ENCODE measurements at places on chromosomes 7 and 10.

- peak overlapping the region; percentile 72 for H3K27ac ChIP-seq
- H3K36me3 ChIP-seq: no peaks in the 10 kb centered on the region
- no peaks in the 10 kb centered on the region for H3K27me3 ChIP-seq
These were observed 37.0 kb downstream of the KLF6 start for GRCh38 chr10:3747984-3748383.

GRCh38 chr7:93378131-93378760 lies 146.1 kb downstream of the VPS50 start:
- H3K36me3 ChIP-seq: no peaks in the 10 kb centered on the region
- no peak for DNase-seq
- no peak overlapping the region for H3K4me3 ChIP-seq
- H3K4me1 ChIP-seq: no peaks in the 10 kb centered on the region

GRCh38 chr10:127266431-127266830 lies 70.0 kb upstream of the INSYN2A start:
- no peak for DNase-seq
- H3K4me1 ChIP-seq: no peaks in the 10 kb centered on the region
- H3K27ac ChIP-seq: no peak overlapping the region

- H3K27ac ChIP-seq: no peak overlapping the region
- no peak overlapping the region for H3K4me3 ChIP-seq
- no peaks in the 10 kb centered on the region for H3K36me3 ChIP-seq
- DNase-seq: no peak
These were observed 493.1 kb upstream of the AKR1E2 start for GRCh38 chr10:4332764-4333458.

DNA sequence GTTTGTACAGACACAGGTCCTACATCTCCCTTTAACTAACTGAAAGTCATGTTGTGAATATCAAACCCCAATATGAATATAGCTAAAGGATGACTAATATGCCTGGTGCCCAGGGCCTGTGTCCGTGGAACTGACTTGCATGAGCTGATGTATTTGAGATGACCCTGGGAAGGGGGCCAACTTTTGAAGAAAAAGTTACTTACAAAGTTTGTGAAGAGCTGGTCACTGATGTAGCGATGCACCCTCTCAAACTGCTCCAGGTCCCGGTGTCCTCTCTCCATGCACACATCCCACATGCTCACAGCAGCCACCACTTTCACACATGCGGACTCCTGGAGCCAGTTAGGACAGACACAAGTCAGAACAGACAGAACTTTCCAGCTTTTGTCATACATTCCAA lies 106.2 kb downstream of the ABCC2 start:
- DNase-seq: no peak
- no peak overlapping the region for H3K4me3 ChIP-seq

DNA sequence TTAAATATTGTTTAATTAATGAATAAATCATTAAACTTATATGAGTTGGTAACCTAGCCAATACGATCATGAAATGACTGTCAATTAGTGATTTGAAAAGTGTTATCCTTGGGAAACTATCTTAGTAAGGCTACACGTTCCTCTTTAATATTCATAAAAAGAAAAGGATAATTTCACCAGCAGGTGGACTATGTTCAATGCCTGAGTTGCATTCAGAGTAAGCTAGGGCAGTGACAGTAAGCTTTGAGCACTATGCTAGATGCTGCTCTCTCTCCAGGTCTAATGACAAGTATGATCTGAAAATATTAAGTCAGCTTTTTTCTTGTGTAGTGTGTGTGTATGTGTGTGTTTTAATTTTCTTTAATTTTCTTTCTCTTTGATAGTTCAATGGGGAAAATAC lies 486.3 kb upstream of the PCDH15 start:
- H3K4me3 ChIP-seq: no peak overlapping the region
- no peaks in the 10 kb centered on the region for H3K36me3 ChIP-seq
- no peak overlapping the region for H3K27ac ChIP-seq
- H3K4me1 ChIP-seq: no peaks in the 10 kb centered on the region
- H3K27me3 ChIP-seq: no peaks in the 10 kb centered on the region
- DNase-seq: no peak

GRCh38 chr7:1569016-1569415 lies 816 bp downstream of the PSMG3 start:
- H3K27ac ChIP-seq: peak overlapping the region; percentile 93
- DNase-seq: no peak
- H3K4me3 ChIP-seq: peak overlapping the region; percentile 98
- no peaks in the 10 kb centered on the region for H3K36me3 ChIP-seq
- no peaks in the 10 kb centered on the region for H3K27me3 ChIP-seq

DNA sequence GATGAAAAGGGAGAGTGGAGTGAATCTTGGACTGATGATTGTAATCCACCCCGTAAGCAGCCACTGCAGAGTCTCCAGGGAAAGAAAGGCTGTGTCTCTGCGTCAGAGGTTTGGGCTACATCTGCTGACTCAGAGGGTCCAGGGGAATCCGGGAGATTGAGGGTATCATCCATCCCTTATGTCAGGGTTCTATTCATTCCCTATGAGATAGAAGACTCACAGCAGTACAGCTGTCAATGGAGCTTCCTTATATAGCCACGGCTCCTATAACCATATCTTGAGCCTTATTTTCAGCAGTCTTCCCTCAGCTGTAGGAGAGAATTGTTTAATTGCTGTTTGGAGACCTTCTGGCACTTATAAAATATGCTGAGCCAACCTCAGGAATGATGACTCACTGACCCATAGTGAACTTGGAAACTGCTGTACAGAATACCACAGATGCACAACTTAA lies 558.2 kb upstream of the PFKP start:
- no peaks in the 10 kb centered on the region for H3K36me3 ChIP-seq
- no peak for DNase-seq
- H3K4me1 ChIP-seq: no peaks in the 10 kb centered on the region
- no peak overlapping the region for H3K27ac ChIP-seq
- no peak overlapping the region for H3K4me3 ChIP-seq

GRCh38 chr7:86643561-86644281 lies at the start of gene GRM3:
TSS of gene GRM3 (plus strand) at chr7:86643909. CDS start at chr7:86765146, 121,237 bp downstream.
- H3K4me3 ChIP-seq: peak within 1 kb of the TSS; percentile 1
- no peaks in the 10 kb centered on the region for H3K27me3 ChIP-seq
- peaks cover 20% of the 10 kb centered on the region for H3K4me1 ChIP-seq
- H3K27ac ChIP-seq: no peak within 1 kb of the TSS
- H3K36me3 ChIP-seq: no peaks in the 10 kb centered on the region

- no peaks in the 10 kb centered on the region for H3K36me3 ChIP-seq
- H3K4me1 ChIP-seq: no peaks in the 10 kb centered on the region
- no peak overlapping the region for H3K27ac ChIP-seq
- no peak overlapping the region for H3K4me3 ChIP-seq
- DNase-seq: no peak
These were observed 14.0 kb upstream of the CELF2 start for GRCh38 chr10:11003679-11004078.

GRCh38 chr10:7338469-7338868 lies 72.4 kb downstream of the SFMBT2 start:
- H3K4me3 ChIP-seq: no peak overlapping the region
- H3K36me3 ChIP-seq: no peaks in the 10 kb centered on the region
- no peak overlapping the region for H3K27ac ChIP-seq
- no peak for DNase-seq
- no peaks in the 10 kb centered on the region for H3K4me1 ChIP-seq
- H3K27me3 ChIP-seq: no peaks in the 10 kb centered on the region

GRCh38 chr7:137893143-137893742 lies 46.5 kb upstream of the DGKI start:
- DNase-seq: no peak
- peaks cover 7% of the 10 kb centered on the region for H3K36me3 ChIP-seq
- H3K27ac ChIP-seq: no peak overlapping the region
- H3K4me1 ChIP-seq: no peaks in the 10 kb centered on the region

DNA sequence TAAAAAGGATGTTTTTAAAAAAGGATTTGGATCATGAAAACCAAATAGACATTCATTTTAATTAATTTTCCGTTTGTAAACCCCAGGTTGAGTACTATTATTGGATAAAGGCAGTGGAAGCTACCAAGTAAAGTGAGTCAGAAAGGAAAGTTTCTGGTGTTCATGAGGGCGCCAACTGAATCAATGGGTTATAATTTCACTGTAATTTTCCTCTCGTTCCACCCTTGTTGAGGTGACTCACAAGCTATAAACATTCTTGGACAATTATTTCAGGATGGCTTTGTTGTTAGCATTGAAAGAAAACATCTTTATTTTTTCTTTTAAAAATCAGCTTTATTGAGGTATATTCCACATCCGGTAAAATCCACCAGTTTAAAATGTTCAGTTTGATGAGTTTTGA lies 5.1 kb upstream of the FAM133B start:
- no peak for DNase-seq
- peaks cover 9% of the 10 kb centered on the region for H3K4me1 ChIP-seq
- no peak overlapping the region for H3K27ac ChIP-seq
- H3K36me3 ChIP-seq: no peaks in the 10 kb centered on the region
- H3K4me3 ChIP-seq: no peak overlapping the region

DNA sequence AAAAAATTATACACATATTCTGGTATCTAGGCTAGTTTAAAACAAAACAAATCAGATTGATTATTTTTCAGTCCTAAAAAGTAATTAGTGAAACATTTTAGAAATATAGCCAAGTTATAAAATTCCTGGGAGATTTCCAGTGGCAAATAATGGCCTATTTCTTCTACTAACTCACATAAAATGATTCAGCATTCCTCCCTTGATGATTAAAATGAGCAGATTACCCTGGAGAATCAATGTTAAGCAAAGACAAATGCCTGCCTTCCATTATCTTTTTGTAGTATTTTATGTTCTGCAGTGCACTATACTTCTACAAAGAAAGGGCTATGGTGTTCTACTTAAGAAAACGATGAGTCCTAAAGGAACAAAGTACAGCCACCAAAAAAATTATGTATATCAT lies 53.6 kb downstream of the PARD3 start:
- H3K4me3 ChIP-seq: no peak overlapping the region
- peaks cover 31% of the 10 kb centered on the region for H3K4me1 ChIP-seq
- no peak for DNase-seq
- no peaks in the 10 kb centered on the region for H3K27me3 ChIP-seq

DNA sequence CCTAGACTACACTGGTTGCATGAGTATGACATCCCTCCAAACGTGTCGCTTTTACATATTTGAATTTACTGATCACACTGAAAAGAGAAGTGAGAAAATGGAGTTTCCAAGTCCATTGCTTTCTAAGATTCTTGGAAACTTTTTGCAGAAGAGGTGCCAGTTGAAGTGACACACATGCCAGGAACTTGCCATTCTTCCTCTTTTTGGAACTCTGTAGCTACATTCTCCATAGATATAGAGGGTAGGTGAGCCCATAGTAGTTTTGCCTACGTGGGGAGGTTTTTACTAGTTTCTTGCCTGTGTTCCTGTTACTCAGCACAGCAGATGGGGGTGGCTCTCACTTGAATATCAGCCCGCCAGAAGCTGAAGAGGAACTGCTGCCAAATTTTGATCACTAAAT lies 286.6 kb upstream of the NRP1 start:
- H3K27ac ChIP-seq: no peak overlapping the region
- H3K36me3 ChIP-seq: no peaks in the 10 kb centered on the region
- no peak for DNase-seq
- no peak overlapping the region for H3K4me3 ChIP-seq

- no peak overlapping the region for H3K27ac ChIP-seq
- DNase-seq: no peak
- H3K27me3 ChIP-seq: no peaks in the 10 kb centered on the region
- peaks cover 15% of the 10 kb centered on the region for H3K4me1 ChIP-seq
- no peak overlapping the region for H3K4me3 ChIP-seq
These were observed 63.5 kb upstream of the EGFR start for GRCh38 chr7:54955296-54955695.

GRCh38 chr7:127504715-127505114 lies 80.7 kb downstream of the GCC1 start:
- H3K36me3 ChIP-seq: no peaks in the 10 kb centered on the region
- H3K4me3 ChIP-seq: no peak overlapping the region
- no peaks in the 10 kb centered on the region for H3K27me3 ChIP-seq
- H3K27ac ChIP-seq: no peak overlapping the region

- H3K36me3 ChIP-seq: no peaks in the 10 kb centered on the region
- H3K4me3 ChIP-seq: no peak overlapping the region
- H3K4me1 ChIP-seq: peaks cover 10% of the 10 kb centered on the region
- H3K27ac ChIP-seq: no peak overlapping the region
These were observed 3.3 kb downstream of the WIPF3 start for GRCh38 chr7:29809533-29810155.

- no peak for DNase-seq
- H3K36me3 ChIP-seq: no peaks in the 10 kb centered on the region
- H3K4me1 ChIP-seq: no peaks in the 10 kb centered on the region
- H3K27me3 ChIP-seq: no peaks in the 10 kb centered on the region
- H3K4me3 ChIP-seq: no peak overlapping the region
- no peak overlapping the region for H3K27ac ChIP-seq
These were observed 104.9 kb downstream of the XRCC2 start for GRCh38 chr7:152571068-152571467.

DNA sequence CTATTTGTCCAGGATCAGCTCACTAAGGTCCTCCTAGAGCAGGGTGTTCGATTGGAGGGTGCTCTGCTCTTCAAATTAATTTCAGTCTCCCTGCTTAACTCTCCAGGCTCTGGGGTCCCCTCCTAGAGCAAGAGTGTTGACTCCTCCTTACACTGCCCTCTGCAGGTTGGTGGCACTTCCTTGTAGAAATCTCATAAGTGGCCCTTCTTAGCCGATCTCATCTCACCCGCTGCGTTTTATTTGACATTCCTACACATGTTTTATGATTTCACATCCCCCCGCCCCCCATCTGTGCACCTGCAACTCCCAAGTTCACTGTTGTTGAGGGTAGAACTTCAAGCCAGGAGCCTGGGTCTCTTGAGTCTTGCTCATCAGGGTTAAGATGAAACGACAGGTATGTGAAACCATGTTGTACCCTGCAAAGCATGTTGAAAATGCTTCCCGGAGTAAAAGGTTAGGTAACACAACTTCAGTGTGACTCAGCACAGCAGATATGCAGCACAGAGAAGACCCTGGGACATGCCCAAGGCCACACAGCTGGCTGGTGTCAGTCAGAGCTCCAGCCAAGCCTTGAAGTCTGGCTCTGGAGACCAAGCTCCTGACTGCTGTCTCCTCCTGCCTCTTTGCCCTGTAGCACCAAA lies 171.2 kb downstream of the PRKAG2 start:
- no peak overlapping the region for H3K27ac ChIP-seq
- H3K36me3 ChIP-seq: peaks cover 14% of the 10 kb centered on the region
- no peaks in the 10 kb centered on the region for H3K4me1 ChIP-seq
- no peaks in the 10 kb centered on the region for H3K27me3 ChIP-seq
- no peak overlapping the region for H3K4me3 ChIP-seq

- H3K27ac ChIP-seq: peak overlapping the region; percentile 96
- H3K27me3 ChIP-seq: no peaks in the 10 kb centered on the region
- H3K4me1 ChIP-seq: peaks cover 9% of the 10 kb centered on the region
- peak overlapping the region; percentile 79 for H3K4me3 ChIP-seq
These were observed 588 bp downstream of the GLI3 start for GRCh38 chr7:42236266-42236975.

DNA sequence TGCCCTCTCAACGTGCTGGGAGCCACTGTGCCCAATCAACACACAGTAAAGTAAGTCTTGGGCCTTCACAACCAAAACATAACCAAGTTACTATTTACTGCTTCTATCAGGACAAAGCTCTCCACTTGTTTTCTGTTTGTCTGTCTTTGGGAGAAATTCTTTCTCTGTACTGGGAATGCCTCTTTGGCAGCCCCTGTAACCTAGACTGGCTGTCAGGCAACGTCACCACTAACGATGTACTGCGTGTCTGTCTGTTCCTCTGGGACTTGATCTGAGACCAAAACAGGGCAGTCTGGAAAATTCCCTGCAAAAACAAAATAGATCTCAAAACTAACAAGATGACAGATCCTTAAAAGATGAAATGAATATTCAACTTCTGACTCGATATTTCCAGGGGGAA lies 113.0 kb downstream of the SMURF1 start:
- no peak for DNase-seq
- no peak overlapping the region for H3K4me3 ChIP-seq
- peaks cover 5% of the 10 kb centered on the region for H3K4me1 ChIP-seq
- H3K27me3 ChIP-seq: no peaks in the 10 kb centered on the region
- peak overlapping the region; percentile 85 for H3K27ac ChIP-seq

GRCh38 chr10:131062621-131063260 lies 248.8 kb downstream of the TCERG1L start:
- H3K36me3 ChIP-seq: no peaks in the 10 kb centered on the region
- H3K4me1 ChIP-seq: no peaks in the 10 kb centered on the region
- no peaks in the 10 kb centered on the region for H3K27me3 ChIP-seq

All from esophagus squamous epithelium (tissue), 5 donors.